ENCODE measurements at places on chromosomes 7 and 10. TPM values are rescaled to one million over a fixed set of nuclear protein-coding genes. Genes with fewer than 3 reads are reported as not detected.

Gene CPXM2
- 4.9 TPM for total RNA-seq

Gene BAMBI
- 31.5 TPM for total RNA-seq

Gene FFAR4
- total RNA-seq: not detected

Gene OPN1SW
- not detected for total RNA-seq

Gene HABP2
- not detected for total RNA-seq

Gene LRRN3
- 26.1 TPM for total RNA-seq

Measured in Daoy (cell line).